MG63 (cell line): ENCODE measurements at places on chromosomes 2 and 18.

DNA sequence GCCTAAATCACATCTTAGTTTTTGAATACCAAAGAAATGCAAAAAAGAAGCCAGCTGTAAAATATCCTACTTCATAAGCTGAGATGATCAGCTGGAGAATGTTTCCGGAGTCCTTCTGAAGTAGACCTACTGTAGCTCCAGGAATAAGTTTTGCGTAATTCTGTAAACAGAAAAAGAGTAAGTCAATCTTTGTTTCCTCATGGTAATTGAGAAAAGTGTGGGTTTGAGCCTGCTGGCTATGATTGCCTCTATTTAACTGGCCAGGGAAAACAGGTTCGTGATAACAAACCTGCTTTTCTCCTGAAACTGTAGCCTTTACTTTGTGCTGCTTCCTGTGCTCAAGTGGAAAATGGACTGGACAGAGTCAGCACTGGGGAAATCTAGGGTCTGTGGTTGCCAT is 58.2 kb downstream of the ITGB6 start:
- no peak for DNase-seq

DNA sequence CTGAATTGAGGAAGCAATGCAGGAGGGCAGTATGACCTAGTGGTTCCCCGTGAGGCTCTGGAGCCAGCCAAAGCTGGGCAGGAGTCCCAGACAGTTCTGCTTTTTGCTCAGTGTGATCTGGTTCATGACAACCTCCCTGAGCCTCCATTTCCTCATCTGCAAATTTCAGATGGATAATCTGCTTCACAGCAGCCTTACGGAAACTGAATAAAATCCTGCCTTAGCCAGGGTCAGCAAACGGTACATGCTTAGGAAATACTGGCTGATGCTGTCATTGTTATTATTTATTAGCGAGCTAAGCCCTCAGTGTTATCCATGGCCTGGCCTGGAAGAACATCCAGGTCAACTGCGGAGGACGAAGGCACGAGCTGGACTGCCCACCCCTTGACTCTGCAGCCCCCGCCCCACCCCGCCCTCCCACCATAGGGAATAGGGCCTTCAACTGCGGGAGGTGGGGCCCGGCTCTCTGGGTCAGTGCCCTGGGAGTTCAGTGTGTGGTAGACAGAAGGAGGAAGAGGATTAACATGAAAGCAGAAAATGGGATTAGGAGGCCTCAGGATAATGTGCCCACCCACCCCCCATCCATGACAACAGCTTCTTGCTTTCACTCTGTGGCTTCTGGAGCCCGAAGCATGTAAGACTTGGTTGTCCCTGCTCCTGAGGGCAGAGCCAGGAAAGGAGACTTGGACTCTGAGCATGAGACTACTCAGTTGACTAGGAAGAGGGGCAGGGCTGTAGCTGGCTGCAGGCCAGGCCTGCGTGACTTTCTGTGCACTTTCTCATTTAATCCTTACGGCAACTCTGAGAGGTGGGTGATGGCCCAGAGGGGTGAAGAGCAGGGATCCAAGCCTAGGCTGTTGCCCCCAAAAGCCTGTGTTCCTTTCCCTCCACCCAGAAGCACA is 13.1 kb downstream of the PKDCC start:
- no peak for DNase-seq

GRCh38 chr2:8587251-8587791 is 94.5 kb upstream of the ID2 start:
- no peak for DNase-seq

DNA sequence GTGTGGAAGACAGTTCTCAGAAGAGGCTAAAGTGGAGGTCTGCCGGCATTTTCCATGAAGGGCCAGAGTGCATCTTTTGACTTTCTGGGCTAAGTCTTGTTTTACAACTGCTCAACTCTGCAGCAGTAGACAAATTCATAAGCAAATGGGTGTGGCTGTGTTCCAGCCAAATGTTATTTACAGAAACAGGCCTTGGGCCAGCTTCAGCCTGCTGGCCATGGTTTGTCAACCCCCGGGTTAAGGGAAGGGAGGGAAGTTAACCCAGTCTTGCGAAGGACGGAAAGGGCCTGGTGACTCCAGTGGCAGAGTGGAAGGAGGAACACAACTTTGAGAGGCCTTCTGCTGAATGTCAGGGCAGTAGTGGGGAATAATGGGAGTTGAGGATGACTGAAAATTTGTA is 34.3 kb upstream of the NCKAP5 start:
- no peak for DNase-seq

GRCh38 chr2:63926815-63927214 is 85.1 kb downstream of the UGP2 start:
- DNase-seq, result no peak

DNA sequence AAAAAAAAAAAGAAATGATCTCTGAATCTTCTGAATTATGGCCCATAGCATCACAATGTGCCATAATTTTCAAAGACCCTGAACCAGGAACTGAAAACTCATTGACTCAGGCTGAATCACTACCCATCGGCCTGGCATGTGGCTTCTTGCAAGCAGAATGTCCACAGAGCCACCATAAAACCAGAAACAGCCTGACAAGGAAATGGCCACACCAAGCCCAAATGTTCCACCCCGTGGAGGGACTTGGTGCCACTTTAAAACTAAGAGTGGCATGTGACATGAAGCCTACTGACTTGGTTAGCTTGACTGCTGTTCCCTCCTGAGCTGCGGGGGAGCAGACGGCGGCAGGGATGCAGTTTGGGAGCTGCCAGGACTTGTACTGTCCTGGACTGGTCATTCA is 71.2 kb upstream of the RBM44 start:
- DNase-seq, result peak; percentile 22

- DNase-seq, result peak; percentile 8
Measured at GRCh38 chr2:225637259-225637658, 237.7 kb downstream of the NYAP2 start.

GRCh38 chr2:232478571-232479340 is 8.9 kb downstream of the ECEL1 start:
- no peak for DNase-seq

DNA sequence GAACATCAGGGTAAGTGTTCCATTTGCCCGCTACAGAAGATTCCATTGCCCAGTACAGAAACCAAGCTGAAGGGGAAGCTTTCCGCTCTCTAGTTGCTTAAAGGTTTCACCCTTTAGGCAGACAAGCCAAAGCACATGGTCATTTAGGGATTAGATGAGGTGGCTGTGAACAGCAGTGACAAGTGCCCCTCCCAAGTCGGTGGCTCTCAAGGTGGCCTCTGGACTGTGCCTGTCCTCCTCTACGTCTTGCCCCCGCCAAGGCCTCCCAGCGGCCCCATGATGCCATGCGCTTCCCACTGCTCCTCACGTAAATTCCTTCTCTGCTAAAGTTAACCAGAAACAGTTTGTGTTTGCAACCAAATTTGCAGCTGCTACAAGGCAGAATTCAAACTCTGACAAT is 24.2 kb upstream of the PTPN4 start:
- DNase-seq, result no peak

DNA sequence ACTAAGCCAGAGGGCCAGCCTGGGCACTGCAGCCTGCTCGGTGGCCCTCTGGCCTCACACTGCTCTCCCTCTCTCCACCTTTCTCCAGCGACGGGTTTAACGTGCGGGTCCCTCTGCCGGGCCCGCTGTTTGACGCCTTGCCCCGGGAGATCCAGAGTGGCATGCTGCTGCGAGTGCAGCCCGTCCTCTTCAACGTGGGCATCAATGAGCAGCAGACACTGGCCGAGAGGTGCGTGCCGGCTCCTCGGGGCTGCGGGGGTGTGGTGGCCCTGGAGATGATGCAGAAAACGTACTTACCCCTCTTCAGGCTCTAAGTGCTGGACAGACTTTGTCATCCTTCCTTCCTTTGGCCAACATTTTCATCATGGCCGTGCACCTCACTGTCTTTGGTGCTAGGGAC is 42.4 kb downstream of the COA5 start:
- DNase-seq, result no peak

DNA sequence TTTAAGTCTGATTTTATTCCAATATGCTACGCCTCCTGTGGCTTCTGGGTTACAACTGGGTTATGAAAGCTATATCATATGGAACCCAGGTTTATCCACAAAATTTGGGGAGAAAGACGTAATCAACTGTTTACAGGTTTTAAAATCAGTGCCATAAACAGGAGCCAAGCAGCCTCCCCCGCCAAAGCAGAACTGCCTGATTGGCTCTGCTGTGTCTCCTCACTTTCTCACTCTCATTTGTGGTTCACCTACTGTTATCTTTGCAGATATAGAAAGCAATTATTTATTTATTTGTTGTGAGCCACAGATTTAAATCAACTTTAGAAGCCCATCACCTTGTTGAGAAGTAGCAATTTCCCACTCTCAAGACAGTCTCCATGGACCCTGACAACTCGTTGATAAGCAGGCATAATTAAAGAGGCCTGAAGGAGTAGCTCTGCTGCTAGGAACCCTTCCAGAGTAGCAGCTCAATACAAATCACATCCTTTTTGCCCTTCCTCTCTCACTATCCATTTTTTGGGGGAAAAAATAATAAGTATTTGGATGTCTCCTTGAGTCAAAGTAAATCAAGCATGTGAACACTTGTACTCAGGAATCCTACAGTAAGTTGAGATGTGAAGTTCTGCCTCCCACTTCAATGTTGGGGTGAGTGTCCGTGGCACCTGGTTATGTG is 191.0 kb upstream of the CCDC150 start:
- DNase-seq, result no peak

- no peak for DNase-seq
Measured at GRCh38 chr2:73078457-73079411, 7.2 kb upstream of the SFXN5 start.

DNA sequence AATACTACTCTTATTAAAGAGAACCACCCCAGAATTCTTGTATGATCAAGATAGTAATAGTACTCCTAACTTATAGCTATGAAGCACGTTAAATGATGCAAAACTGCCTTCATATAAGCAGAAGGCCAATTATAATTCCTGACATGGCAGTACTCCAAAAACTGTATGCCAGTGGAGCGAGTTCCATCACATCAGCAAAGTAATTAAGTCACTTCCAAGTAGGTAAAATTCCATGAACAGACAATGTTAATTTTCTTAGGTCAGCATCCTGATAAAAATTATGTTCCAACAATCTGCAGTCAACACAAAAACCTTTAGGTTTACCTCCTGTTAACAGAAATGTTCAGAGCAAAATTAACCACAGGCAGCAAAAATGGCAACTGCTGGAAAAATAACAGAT is 136.7 kb downstream of the CDH2 start:
- no peak for DNase-seq

GRCh38 chr2:137133225-137133624 is 367.9 kb downstream of the THSD7B start:
- no peak for DNase-seq

GRCh38 chr2:58064086-58064485 is 17.5 kb downstream of the VRK2 start:
- no peak for DNase-seq
